ENCODE measurements at places on chromosomes 11 and 22.

GRCh38 chr11:111933872-111934271 lies 3.3 kb upstream of the DIXDC1 start:
- no peak for DNase-seq

- no peak for DNase-seq
Observed at GRCh38 chr11:15621565-15621964, 506.8 kb downstream of the INSC start.

- DNase-seq: no peak
Observed at GRCh38 chr22:49289822-49290679, 537.6 kb downstream of the BRD1 start.

- no peak for DNase-seq
Observed at GRCh38 chr11:131066551-131066950, 150.3 kb upstream of the SNX19 start.

GRCh38 chr11:125270711-125271110 lies 106.2 kb downstream of the PKNOX2 start:
- no peak for DNase-seq

- no peak for DNase-seq
Observed at GRCh38 chr22:43001271-43002201, 13.4 kb downstream of the PACSIN2 start.

DNA sequence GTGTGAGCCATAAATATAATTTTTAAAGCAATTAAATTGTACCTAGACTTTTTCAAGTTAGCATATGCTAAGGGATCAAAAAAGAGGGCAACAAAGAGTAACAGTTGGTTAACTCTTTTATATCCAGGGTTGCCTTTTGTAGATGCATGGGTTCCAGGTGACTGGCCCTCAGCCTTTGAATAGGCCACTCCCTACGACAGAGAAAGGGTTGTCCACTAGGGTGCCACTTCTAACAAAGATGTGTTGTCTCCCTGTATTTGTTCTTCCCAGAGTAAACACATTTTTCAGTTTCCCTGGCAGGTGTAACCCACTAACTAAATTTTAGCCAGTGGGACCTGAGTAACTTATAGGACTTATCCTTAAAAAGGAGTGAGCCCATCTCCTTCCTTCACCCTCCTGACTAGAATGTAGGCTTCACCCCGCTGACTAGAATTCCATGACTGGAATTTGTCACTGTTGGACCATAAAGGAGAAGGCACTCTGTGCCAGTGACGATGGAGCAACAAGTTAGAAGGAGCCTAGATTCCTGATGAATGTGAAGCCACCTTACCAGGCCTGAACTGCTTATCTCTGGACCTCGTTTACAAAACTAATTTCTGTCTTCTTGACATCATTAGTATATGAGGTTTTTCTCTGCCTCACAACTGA lies 16.6 kb downstream of the TUG1 start:
- DNase-seq: no peak
